ENCODE measurements at places on chromosomes 2 and 18.

GRCh38 chr2:1727796-1728474 is 16.4 kb downstream of the PXDN start:
- DNase-seq: no peak

- DNase-seq: no peak
Measured at GRCh38 chr2:240636563-240637115, 11.4 kb downstream of the GPR35 start.

DNA sequence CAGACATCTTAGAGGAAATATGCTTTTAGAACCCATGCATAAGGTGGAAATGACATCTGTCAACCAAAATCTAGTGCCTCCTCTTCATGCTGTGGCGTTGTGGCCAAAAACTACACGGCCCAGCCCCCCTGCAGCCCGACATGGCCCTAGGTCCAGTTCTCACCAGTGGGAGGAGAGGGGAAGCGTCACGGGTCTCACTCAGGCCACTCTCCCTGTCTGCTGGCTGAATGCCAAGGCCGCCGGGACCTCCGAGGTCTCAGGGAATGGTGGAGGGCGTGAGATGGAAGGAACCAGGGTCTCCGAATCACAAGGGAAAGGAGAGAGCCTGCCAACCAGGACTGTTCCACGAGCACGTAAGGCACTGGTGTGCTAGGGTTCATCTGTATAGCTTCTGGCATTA is 361.0 kb downstream of the ANAPC1 start:
- no peak for DNase-seq

- DNase-seq: no peak
Measured at GRCh38 chr2:6957910-6958615, 40.9 kb downstream of the RNF144A start.

DNA sequence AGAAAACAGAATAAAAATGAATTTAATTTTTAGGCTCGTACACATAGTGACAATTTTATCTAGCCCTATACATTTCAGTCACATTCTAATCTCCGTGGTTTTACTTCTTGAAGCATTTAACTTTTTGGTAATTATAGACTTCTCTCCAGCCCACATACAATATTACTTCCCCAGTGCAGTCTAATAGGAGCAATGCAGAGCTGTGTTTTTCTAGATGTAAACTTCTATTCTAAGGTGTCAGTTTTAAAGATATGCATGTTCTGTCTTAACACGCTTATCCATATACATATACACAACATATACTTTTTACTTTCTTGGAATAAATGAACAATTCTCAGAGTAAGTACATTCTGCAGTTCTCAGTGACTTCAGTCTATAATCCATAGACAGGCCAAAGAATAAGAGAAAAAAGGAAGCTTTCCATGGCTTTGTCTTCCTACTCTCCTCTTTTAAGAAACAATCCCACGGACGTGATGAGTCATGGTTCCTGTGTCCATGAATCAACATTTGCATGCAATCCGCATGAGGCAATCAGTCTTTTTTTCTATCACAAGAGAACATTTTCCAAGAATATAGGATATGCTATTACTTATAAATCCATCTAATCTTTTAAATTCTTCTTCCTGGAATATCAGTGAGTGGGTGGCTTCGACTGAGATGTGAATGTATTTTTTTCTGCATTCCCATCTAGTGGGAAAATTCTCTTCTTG is 42.8 kb downstream of the CCDC102B start:
- DNase-seq: no peak
